ENCODE measurements at places on chromosomes 7 and 10.

DNA sequence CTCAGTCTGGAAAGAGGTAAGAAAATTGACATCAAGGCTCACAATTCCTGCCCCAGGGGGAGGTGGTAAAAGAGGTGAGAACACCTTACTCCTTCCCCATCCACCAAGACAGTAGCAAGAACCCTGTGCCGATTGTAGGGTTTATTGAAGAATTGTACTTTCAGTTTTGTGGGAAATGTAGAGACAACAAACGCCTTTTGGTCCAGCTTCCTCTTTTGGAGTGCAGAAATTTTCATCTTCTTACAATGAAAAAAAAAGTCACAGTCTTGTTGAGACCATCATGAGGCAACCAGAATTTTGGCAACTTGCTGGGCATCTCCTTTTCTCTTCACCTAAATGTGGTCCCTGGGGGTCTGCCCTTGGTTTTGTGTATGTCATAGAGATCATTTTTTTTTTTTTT is 217.7 kb downstream of the TMEM178B start:
- DNase-seq = no peak

GRCh38 chr10:93081318-93081717 is 7.6 kb downstream of the CYP26A1 start:
- no peak for DNase-seq

- peak; percentile 77 for DNase-seq
These were observed 1.6 kb upstream of the SEPHS1 start for GRCh38 chr10:13349463-13350274.

DNA sequence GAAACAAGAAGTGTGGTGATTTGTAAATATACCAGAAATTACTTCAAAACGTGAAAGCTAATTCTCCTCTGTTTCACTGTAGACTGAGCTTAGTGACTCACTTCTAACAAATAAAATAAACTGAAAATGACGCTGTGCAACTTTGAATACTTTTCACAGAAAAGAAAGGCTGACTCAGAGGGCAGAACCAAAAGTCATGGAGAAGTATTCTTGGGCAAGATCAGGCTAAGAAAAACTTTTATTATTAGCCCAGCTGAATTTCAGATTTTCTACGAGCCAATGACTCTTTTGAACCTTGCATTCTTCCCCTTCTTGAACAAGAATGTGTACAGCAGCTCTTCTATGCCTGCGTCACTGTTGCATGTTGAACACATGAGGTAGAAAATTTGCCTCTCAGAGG is 527.3 kb upstream of the GHITM start:
- DNase-seq = no peak

GRCh38 chr10:133169173-133169947 is 9.3 kb downstream of the KNDC1 start:
- DNase-seq = no peak

Measured in femur (tissue), 1 donor.